ENCODE measurements at places on chromosomes 1 and 21.

DNA sequence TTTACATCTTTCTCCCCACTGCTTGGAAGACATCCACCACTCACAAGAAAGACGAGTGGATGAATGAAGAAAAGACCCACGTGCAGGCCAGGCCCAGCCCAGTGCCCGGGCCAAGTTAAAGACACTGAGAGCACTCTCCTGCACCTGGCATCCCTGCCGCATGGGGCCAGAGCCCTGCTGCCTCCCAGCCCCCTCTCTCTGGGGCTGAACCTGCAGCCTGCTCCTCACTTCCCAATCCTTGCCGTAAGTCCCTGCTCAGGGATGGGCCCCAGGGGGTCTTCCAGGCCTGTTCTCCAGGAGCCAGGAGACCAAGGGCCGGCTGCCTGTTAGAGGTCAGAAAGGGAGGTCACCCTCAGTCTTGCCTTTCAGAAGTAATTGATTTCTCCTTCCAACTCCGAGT, 168.5 kb upstream of the ZC3H12A start:
- H3K4me1 ChIP-seq: peaks cover 14% of the 10 kb centered on the region
- no peak overlapping the region for H3K27ac ChIP-seq
- H3K27me3 ChIP-seq: no peaks in the 10 kb centered on the region
- no peak overlapping the region for H3K4me3 ChIP-seq
- no peaks in the 10 kb centered on the region for H3K36me3 ChIP-seq

DNA sequence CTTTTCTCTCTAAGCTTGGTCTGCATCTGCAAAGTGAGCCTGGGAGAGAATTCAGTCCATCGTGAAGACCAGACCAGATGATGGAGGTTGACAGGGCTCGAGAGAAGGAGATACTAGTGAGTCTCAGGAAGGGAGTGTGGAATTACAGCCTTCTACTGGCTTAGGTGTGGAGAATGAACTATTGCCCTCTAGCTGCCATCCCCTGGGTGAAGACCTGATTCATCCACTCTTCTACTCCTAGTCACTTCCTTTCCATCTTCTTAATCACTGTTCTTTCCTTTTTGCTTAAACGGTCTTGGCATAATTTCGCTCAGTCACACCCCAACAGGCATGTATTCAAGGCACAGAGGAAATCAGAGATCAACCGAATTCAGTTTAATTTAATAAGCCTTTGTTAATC, 34.0 kb upstream of the HSD17B7 start:
- no peaks in the 10 kb centered on the region for H3K4me1 ChIP-seq
- no peaks in the 10 kb centered on the region for H3K27me3 ChIP-seq
- H3K36me3 ChIP-seq: no peaks in the 10 kb centered on the region
- no peak for DNase-seq

GRCh38 chr1:25668931-25669573, 52.5 kb downstream of the MAN1C1 start:
- H3K27ac ChIP-seq: no peak overlapping the region
- H3K4me3 ChIP-seq: no peak overlapping the region
- no peak for DNase-seq
- H3K36me3 ChIP-seq: no peaks in the 10 kb centered on the region
- H3K4me1 ChIP-seq: peaks cover 31% of the 10 kb centered on the region

DNA sequence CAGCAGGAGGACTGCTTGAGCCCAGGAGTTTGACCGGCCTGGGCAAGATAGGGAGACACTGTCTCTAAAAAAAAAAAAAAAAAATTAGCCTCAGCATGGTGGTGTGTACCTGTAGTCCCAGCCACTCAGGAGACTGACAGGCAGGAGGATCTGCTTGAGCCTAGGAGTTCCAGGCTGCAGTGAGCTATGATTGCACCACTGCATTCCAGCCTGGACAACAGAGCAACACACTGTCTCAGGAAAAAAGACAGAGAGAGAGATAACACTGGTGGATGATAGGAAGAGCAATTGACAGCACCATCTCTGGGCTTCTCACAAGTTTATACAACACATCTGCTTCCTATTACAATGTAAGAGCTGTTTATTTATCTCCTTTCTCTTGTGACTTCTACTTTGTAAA, 2.4 kb upstream of the RNU11 start:
- no peaks in the 10 kb centered on the region for H3K36me3 ChIP-seq
- DNase-seq: no peak
- peaks cover 21% of the 10 kb centered on the region for H3K4me1 ChIP-seq
- no peak overlapping the region for H3K27ac ChIP-seq

- H3K4me1 ChIP-seq: peaks cover 15% of the 10 kb centered on the region
- H3K36me3 ChIP-seq: no peaks in the 10 kb centered on the region
- H3K27me3 ChIP-seq: no peaks in the 10 kb centered on the region
Observed at GRCh38 chr1:36890776-36891175, 143.5 kb downstream of the GRIK3 start.

DNA sequence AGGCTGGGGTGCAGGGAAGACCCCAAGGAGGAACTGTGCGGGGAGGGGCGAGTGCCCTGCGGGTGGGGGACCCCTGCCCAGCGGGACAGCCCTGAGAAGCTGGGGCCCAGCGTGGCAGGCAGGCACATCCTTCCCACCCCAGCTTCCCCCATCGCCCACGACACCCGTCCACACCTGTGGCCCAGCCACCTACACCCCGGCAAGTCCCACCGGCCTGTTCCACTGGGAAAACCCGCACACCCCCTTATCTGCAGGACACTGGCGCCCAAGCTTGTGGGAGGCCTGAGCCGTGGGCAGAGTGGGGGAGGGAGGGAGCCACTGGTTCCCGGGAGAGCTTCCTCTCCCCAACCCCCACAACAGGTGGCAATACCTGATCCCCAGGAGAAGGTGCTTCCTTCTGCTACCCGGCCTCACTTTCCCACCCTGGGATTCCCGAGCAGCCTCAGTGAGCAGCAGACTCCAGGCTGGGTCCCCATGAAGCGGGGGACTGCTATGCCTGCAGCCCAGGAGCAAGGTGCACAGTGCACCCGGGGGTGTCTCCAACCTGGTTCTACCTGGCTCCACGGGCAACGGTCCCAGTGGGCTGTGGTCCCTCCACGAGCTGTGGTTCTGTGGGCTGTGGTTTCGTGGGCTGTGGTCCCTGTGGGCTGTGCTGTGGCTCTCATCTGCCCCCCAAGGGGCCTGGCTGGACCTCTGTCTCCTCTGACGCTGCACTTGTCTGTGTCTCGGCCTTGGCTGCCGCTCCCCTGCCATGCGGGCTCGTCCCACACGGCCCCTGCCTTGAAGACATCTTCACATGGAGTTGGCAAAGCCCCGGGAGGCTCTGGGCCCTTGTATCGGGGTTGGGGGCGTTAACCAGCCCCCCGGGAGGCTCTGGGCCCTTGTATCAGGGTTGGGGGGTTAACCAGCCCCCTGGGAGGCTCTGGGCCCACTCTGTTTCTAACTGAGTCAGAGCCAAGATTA, 37.8 kb upstream of the POFUT2 start:
- no peaks in the 10 kb centered on the region for H3K27me3 ChIP-seq
- no peak for DNase-seq
- H3K27ac ChIP-seq: no peak overlapping the region
- H3K4me3 ChIP-seq: no peak overlapping the region
- peaks cover 16% of the 10 kb centered on the region for H3K4me1 ChIP-seq

- no peak for DNase-seq
- no peak overlapping the region for H3K27ac ChIP-seq
- no peaks in the 10 kb centered on the region for H3K4me1 ChIP-seq
Observed at GRCh38 chr1:104991702-104992101, 1242.0 kb downstream of the AMY1C start.

DNA sequence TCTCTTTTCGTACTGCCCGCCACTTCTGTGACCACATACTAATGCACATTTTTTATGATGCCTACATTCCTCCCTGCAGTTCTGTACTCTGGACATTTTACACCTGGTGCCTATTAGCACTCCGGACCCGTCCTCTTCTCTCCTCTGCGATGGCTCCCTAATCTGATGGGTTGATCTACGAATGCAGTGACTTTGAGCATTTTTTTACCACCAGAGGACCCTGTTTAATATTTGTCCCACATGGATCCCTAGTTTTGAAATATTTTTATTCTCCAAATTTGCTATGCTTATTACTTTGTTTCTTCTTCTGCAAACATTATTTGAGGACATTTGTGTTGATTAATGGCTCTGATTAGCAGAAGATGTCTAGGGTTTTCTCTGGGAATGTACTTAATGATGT, 5.2 kb downstream of the PPFIA4 start:
- peaks cover 11% of the 10 kb centered on the region for H3K4me1 ChIP-seq
- no peaks in the 10 kb centered on the region for H3K36me3 ChIP-seq
- H3K27ac ChIP-seq: no peak overlapping the region

- peaks cover 14% of the 10 kb centered on the region for H3K4me1 ChIP-seq
- no peak overlapping the region for H3K27ac ChIP-seq
- H3K36me3 ChIP-seq: no peaks in the 10 kb centered on the region
- no peak for DNase-seq
Observed at GRCh38 chr1:218529646-218530300, 184.6 kb downstream of the TGFB2 start.

GRCh38 chr1:33814166-33814565, 49.7 kb upstream of the HMGB4 start:
- H3K4me1 ChIP-seq: no peaks in the 10 kb centered on the region
- H3K36me3 ChIP-seq: peaks cover 4% of the 10 kb centered on the region
- DNase-seq: no peak
- no peak overlapping the region for H3K27ac ChIP-seq
- no peaks in the 10 kb centered on the region for H3K27me3 ChIP-seq

DNA sequence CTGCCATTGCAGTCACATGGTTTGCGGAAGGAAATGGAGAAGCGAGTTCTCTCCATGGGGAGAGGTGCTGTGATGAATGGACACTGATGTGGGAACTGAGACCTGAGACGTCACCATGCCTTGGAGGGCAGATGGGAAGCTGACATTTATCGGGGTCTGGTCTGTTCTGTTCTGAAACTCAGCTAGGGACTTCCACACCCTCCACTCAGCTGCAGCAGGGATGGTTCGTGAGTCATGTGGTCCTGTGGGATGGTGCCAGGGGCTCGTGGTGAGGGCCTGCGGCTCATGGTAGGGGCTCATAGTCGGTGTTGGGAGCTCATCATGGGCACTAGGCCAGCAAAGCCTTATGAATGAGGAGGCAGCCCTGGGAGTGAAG, 6.1 kb downstream of the GPR137B start:
- no peak overlapping the region for H3K27ac ChIP-seq
- peaks cover 7% of the 10 kb centered on the region for H3K4me1 ChIP-seq
- no peaks in the 10 kb centered on the region for H3K36me3 ChIP-seq
- H3K27me3 ChIP-seq: peaks cover 22% of the 10 kb centered on the region
- no peak for DNase-seq

DNA sequence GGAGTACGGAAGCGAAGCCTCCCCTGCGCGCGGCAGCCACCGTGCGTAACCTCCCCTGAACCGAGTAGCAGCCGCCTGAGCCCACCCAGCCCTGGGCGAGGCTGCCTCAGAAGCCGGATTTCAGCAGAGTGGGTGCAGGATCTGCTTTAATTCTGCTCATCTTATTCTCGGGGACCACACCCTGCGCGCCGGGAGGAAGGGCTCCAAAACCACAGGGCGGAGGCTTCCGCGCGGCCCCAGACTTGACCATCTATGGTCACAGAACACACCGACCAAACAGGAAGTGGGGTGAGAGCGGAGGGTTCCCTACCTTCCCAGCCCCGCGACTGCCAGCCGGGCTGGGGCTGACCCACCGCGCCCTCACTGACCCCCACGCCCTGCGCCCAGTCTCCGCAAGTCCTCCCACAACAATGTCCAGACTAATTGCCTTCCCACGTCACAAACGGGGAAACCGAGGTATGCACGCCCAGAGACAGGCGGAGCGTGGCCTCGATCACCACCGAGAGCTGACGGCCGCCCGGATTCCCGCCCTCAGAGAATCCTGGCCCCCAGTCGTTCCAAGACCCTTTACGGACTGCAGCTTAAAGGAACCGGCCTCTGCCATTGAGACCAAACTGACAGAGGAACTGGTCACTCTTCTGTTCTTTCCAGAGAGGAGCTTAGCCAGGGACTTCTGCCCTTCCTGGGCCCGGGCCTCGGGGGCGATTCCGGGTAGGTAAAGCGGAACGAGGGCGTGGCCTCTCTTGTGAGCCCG, 595 bp upstream of the CAP1 start:
- peaks cover 6% of the 10 kb centered on the region for H3K4me1 ChIP-seq
- peak overlapping the region; percentile 82 for H3K4me3 ChIP-seq
- DNase-seq: peak; percentile 66
- H3K36me3 ChIP-seq: no peaks in the 10 kb centered on the region
- peak overlapping the region; percentile 78 for H3K27ac ChIP-seq
- H3K27me3 ChIP-seq: no peaks in the 10 kb centered on the region

All from neural progenitor cell (in vitro differentiated cells).